ENCODE measurements at places on chromosomes 16 and 17. TPM values are rescaled to one million over a fixed set of nuclear protein-coding genes. Genes with fewer than 3 reads are reported as not detected.

The ZACN gene
- total RNA-seq = not detected

The CHAD gene
- total RNA-seq = 0.45 TPM

The KCNJ18 gene
- not detected for total RNA-seq

The TEX19 gene
- not detected for total RNA-seq

DNA sequence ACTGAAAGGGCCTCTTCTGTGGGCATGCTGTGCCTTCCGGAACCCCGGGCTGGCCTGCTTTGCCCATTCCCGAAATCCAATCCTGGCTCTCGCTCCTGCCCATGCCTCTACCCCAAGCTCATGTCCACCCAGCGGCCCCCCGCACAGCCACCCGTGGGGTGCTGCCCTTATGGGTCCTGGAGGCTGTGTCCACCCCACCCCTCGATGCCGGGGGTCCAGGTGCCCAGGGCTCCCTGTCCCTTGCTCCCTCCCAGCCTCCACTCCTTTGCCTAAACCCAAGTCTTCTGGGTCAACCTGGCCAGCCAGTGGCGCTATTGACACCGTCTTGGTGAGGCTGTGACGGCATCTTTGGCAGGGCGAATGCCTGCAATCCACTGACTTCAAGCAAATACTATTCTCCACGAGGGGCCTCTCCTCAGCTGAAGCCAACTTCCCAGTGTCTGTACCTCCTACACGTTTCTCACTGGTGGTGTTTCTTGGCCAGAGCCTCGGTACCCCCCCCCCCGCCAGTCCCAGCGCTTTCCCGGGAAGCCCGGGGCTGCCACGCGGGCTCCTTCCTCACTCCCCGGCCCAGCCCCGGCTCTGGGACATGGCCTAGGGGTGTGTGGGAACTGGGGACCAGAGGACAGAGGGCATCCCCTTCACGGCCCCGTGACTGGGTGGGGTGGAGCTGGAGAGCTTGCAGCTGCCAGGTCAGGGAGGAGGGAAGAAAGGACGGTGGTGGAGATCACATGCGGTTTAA lies 12.2 kb upstream of the DUS1L start:
- no peak overlapping the region for H3K27ac ChIP-seq
- no peak for DNase-seq
- peaks cover 49% of the 10 kb centered on the region for H3K36me3 ChIP-seq
- no peaks in the 10 kb centered on the region for H3K27me3 ChIP-seq

DNA sequence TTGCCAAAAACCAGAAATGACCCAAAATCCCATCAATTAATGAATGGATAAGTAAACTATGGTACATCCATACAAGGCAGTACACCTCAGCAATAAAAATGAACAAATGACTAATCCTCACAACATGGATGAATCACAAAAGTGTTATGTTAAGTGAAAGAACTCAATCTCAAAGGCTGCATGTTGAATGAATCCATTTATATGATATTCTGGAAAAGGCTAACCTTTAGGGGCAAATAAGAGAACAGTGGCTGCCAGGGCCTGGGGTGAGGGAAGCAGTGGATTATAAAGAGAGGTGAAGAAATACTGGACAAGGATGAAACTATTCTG lies 46.1 kb upstream of the MSI2 start:
- H3K4me1 ChIP-seq = no peaks in the 10 kb centered on the region
- DNase-seq = no peak
- no peak overlapping the region for H3K4me3 ChIP-seq
- H3K36me3 ChIP-seq = no peaks in the 10 kb centered on the region
- no peaks in the 10 kb centered on the region for H3K27me3 ChIP-seq

DNA sequence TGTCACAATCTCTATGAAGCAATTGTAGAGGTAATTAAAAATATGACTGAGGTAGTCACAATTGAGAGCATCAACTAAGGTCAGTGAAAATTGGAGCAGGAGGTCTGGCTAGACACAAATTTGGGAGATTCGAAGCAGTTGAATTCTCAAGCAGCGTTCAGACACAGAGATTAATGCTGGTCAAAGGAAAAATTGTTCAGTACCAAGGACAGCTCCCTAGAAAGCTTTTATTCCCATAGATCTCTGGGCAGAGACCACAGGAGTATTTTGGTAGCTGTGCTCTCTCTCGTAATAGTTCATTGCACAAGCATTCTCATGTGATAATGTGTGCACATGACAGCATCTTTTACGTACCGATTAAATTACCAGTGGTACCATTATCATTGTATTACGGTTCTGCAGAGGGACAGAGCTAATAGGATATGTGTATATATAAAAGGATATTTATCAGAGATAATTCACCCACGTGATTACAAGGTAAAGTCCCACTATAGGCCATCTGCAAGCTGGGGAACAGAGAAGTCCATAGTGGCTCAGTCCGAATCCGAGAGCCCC lies 387.5 kb upstream of the HSBP1 start:
- no peak overlapping the region for H3K4me3 ChIP-seq
- no peaks in the 10 kb centered on the region for H3K27me3 ChIP-seq
- no peak for DNase-seq
- H3K27ac ChIP-seq = no peak overlapping the region
